ENCODE measurements at places on chromosomes 3 and 15.
A peak's percentile ranks its signal among the peaks of the same experiment; 100 is the strongest.

DNA sequence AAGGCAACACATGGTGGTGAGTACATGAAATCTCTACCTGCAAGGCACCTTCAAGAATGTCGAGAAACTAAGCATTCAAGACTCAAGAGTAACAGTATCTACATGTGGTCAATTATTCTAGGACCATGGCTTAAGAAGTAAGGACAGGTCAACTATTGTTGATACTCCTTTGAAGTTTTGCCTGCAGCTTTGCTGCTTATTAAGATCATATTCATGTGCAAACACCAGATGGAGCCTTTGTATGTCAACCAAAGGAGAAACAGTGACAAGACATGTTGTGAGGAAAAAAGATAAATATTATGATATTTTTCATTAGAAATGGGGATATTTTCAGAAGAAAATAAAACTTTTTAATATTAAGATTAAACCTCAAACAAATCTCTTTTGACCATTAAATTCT lies 52.3 kb upstream of the FGF7 start:
- no peaks in the 10 kb centered on the region for H3K27me3 ChIP-seq
- H3K36me3 ChIP-seq: peaks cover 6% of the 10 kb centered on the region
- no peak for DNase-seq
- no peak overlapping the region for H3K27ac ChIP-seq
- no peaks in the 10 kb centered on the region for H3K4me1 ChIP-seq

DNA sequence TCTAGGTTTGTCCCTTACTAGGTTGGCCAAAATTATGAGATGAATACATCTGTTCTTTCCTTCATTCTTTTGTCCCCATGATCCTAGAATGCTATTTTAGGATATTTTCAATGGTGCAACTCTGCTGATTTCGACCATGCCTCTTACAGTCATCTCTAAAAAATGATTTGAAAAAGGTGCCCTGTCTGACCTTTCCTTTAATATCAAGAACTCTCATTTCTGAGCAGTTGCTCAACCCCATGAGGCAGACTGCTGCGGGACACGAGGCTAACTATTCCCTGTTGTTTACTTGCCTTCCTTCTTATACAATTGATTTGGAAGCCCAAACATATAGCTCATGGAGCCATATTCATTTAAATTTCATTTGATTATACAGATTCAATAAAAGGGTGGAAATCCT lies 14.6 kb downstream of the PLSCR2 start:
- H3K27me3 ChIP-seq: no peaks in the 10 kb centered on the region
- H3K27ac ChIP-seq: no peak overlapping the region
- H3K36me3 ChIP-seq: no peaks in the 10 kb centered on the region

DNA sequence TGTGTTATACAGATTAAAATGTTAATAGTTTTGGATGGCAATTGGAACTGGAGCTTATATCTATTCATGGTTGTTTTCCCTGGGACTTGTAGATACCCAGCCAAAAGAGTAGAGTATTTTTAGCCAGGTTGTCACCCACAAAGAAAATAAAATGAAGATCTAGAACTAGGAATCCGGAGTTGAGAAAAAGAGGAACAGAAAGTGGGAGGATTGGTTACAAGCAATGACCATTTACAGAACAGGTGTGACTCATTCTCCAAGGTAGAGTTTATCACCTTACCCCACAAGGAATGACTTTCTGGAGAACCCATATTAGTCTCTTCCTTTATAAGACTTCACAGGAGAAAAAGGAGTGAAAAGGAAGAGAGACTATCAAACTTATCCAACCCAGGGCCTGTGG lies 99.8 kb downstream of the TMEM108 start:
- no peak overlapping the region for H3K27ac ChIP-seq
- peaks cover 5% of the 10 kb centered on the region for H3K27me3 ChIP-seq
- no peaks in the 10 kb centered on the region for H3K4me1 ChIP-seq
- no peak for DNase-seq
- no peaks in the 10 kb centered on the region for H3K36me3 ChIP-seq

DNA sequence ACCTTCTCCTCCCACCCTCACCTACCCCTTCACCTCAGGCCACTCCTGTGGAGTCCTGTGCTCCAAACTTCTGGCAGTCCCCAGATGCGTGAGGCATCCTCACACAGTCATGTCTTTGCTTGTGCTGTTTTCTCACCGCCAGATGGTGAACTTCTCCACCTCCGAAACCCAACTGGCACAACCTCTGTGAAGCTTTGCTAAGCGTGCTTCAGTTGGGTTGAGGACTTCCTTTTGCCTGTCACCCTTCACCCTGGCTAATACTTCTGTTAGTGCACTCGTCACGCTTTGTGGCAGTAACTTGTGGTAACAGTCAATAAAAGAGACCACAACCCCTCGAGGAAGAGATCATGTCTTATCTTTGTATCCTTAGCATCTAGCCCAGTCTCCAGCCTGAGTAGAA lies 42.0 kb upstream of the SKOR1 start:
- DNase-seq: peak; percentile 67
- H3K27me3 ChIP-seq: no peaks in the 10 kb centered on the region
- peak overlapping the region; percentile 63 for H3K27ac ChIP-seq
- peaks cover 30% of the 10 kb centered on the region for H3K4me1 ChIP-seq
- no peak overlapping the region for H3K4me3 ChIP-seq

GRCh38 chr3:178329936-178330335 lies 206.3 kb upstream of the KCNMB2 start:
- H3K27ac ChIP-seq: no peak overlapping the region
- H3K4me1 ChIP-seq: no peaks in the 10 kb centered on the region
- no peak for DNase-seq
- H3K36me3 ChIP-seq: no peaks in the 10 kb centered on the region

DNA sequence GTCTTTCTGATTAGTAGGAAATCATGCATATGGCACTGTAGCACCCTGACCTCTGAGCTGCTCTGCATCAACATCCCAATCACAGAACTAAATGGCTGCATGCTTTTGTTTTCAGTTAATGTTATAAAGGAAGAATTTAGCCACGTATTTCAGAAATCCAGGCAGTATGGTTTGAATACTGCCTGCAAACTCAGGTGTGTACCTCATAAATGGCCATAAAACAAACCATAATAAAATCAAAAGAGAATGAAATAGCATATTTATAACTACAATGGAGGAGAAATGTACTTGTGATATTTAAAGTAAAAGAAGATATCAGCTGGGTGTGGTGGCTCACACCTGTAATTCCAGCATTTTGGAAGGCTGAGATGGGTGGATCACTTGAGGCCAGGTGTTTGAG lies 94.5 kb downstream of the IL20RB start:
- H3K4me1 ChIP-seq: no peaks in the 10 kb centered on the region
- no peak overlapping the region for H3K27ac ChIP-seq
- no peak for DNase-seq

GRCh38 chr3:42562047-42562907 lies 19.5 kb downstream of the SEC22C start:
- H3K36me3 ChIP-seq: peaks cover 32% of the 10 kb centered on the region
- no peak for DNase-seq
- peak overlapping the region; percentile 78 for H3K27ac ChIP-seq
- no peaks in the 10 kb centered on the region for H3K27me3 ChIP-seq
- peaks cover 10% of the 10 kb centered on the region for H3K4me1 ChIP-seq

DNA sequence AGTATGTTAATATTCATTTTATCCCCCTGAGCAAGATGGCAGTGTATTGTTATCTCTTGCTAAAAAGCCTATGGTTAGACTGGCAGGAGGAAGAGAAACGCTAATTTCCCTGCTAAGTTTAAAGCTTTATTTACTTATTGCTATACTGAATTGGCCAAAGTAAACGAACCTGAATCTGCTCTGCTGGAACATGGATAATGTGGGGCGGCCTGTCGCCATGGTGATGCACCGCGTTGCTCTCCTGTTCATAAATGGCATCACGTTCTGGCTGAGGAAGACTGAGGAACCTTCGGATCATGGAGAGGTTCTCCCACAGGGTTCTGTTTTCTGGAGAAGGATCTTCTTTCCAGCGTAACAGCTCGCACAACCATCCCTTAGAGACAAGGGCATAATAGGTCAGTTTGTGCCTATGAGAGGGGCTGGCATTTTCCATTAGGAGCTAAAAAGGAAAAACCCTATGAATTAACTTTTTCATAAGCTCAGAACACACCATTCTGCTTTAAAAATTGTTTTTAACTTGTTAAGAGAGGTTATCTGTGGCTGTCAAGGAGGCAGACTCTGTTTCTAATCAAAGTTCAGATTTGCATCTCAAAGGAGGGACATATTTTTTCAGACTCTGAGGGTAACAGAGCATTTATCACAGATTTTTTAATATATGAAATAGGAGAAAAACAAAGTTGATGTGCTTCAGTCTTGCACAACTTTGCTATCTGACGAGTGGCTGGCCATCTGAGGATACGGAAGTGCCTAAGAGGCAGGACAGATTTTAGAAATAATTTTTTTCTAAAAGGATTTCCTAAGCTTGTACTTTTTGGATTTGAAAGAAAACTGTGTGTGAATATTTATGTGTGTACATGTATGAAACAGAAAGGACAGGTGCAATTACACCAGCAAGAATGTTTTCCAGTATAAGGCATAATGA lies 73.1 kb downstream of the SATB1 start:
- peaks cover 57% of the 10 kb centered on the region for H3K4me1 ChIP-seq
- H3K27me3 ChIP-seq: no peaks in the 10 kb centered on the region
- DNase-seq: no peak
- H3K36me3 ChIP-seq: peaks cover 63% of the 10 kb centered on the region
- H3K27ac ChIP-seq: peak overlapping the region; percentile 11

- no peak overlapping the region for H3K27ac ChIP-seq
- H3K4me1 ChIP-seq: peaks cover 2% of the 10 kb centered on the region
- H3K27me3 ChIP-seq: no peaks in the 10 kb centered on the region
- H3K36me3 ChIP-seq: no peaks in the 10 kb centered on the region
- DNase-seq: no peak
- no peak overlapping the region for H3K4me3 ChIP-seq
Measured at GRCh38 chr15:81046290-81046689, 45.6 kb downstream of the TLNRD1 start.

- H3K4me1 ChIP-seq: peaks cover 12% of the 10 kb centered on the region
- no peak overlapping the region for H3K27ac ChIP-seq
- DNase-seq: peak; percentile 65
Measured at GRCh38 chr15:69410248-69410874, 3.8 kb upstream of the KIF23 start.

GRCh38 chr15:70652341-70652740 lies 111.0 kb downstream of the UACA start:
- no peak overlapping the region for H3K27ac ChIP-seq
- DNase-seq: no peak

DNA sequence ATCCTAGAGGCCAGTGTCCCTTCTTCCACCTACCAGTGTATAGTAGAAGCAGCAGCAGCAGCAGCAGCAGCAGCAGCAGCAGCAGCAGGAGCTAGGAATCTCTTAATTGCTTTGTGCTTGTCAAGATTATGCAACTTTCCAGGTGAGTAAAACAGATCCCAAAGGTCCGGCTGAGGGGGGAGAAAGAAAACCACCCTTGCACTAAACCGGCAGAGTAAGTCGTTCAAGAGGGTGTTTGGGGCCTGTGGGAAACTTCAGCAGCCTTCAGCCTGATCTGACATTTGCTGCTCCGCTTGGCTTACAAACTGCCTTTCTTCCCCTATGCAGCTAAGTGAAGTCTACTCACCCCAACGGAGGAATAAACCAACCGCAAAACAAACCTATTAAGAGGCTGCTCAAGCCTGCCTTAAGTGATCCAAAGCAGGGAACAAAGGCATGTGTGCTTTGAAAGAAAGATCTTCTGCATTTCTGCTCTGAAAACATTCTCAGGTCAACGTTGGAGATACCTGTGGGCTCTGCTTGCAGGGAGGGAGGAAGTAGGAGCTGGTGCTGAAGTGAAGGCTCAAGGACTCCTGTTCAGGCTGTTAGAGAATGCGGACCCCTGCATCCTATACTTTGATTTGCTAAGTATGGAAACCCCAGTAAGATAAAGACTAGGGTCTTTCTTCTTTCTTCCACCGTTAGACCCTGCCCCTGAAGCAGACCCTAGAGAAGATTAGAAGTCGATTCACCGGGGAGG lies 35.7 kb upstream of the DLG1 start:
- no peaks in the 10 kb centered on the region for H3K4me1 ChIP-seq
- H3K27ac ChIP-seq: no peak overlapping the region
- no peaks in the 10 kb centered on the region for H3K36me3 ChIP-seq
- H3K27me3 ChIP-seq: peaks cover 9% of the 10 kb centered on the region
- DNase-seq: no peak
- H3K4me3 ChIP-seq: no peak overlapping the region

GRCh38 chr3:10600296-10600714 lies 94.9 kb upstream of the ATP2B2 start:
- peaks cover 29% of the 10 kb centered on the region for H3K4me1 ChIP-seq
- no peak for DNase-seq
- no peaks in the 10 kb centered on the region for H3K36me3 ChIP-seq
- no peak overlapping the region for H3K4me3 ChIP-seq
- peaks cover 44% of the 10 kb centered on the region for H3K27me3 ChIP-seq

Data from activated CD8-positive, alpha-beta T cell treated with anti-CD3 and anti-CD28 coated beads for 36 hours (primary cell).